ENCODE measurements at places on chromosomes 16 and 17.

DNA sequence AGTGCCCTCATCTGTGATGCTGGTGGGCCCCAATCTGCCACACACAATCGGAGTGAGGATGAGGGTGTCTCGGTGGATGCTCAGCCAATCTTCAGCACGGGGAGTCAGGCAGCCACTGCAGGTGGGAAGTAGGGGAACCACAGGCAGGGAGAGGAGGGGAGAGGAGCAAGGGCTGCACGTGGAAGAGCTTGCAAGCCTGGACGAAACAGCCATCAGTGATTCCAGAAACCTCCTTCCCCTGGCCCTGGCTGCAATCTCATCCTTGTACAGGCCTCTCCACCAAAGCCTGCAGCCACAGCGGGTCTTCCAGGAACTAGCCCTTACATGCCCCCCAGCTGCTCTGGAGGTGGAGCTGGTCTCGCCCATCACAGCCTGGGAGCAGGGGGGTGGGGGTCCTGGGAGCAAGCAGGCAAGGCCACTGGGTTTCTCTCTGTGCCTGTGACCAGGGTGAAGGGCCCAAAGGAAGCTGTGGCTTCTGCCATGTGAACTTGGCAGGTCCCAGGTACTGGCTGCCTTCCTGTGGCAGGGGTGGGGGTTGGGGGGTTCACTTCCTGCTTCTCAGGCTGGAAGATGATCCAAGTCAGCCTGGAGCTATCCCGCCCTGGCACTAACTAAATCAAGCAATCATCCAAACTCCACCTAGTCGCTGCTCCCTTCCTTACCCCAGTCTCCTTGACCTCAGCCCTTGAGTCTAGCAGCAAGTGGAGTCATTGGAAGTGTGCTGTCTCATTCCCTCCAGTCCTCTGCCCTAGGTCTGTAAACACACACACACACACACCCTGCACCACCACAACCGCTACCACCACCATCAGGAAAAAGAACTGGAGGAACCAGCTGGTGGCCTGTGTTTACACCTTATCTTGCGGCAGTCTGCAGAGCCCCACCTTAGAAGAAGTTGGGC is 29.4 kb upstream of the MLKL start:
- no peak for DNase-seq

GRCh38 chr17:44892250-44892649 is 7.0 kb downstream of the EFTUD2 start:
- DNase-seq, result no peak

GRCh38 chr16:22312897-22313781 is 15.9 kb downstream of the POLR3E start:
- DNase-seq, result no peak

DNA sequence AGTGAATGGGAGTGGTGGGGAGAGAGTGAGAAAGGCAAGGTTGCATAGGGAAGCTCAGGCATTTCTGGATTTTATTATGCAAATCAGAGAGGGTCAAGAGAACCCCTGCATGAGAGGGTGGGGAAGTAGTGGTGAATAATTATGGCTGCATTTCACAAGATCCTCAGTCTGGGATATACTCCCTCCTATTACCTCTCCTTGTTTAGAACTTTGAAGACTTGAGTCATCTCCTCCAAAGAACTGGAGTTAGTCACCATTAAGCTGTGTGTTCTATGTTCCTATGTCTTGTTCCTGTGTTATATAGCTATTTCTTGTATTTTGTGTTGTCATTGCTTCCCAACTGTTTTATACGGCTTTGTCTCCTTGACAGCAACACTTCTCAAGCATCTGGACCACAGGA is 18.4 kb downstream of the SOX9 start:
- DNase-seq, result no peak

- DNase-seq, result no peak
Observed at GRCh38 chr17:69858460-69858859, 216.6 kb upstream of the KCNJ16 start.

DNA sequence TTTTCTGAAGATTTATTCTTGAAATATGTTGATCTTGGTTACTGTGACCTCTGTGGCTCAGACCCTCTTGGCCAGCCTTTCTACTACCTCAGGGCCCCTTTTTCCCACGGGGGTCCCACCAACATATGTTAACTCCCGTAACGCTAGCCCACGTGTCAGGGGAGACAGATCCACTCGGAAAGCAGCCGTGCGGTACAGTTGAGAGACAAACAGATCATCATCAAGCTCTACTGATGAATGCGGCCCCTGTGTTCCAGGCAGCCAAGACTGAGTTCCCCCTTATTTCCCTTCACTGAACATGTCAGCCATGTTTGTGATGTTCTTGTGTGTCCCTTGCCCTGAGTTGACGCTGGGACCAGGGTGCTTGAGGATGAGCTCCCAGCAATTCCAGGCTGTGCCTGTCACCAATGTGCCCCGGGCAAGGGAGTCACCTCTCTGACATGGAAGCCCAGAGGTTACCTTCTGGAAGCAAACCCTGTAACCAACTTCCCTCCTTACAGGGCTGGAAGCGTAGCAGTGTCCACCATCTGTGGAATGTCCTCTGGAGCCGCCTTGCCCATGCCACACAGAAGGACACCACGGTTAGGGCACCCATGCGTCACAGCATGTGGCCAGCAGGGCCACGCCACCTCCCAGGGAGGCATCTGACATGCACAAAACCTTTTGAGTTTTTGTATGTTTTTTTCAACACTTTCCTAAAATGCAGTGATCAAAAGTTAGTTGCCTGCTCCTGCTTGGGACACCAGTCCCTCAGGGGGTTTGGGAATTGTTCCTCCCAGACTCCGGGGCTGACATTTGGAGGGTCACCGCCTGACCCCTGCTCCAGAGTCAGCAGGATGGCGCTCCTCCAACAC is 193.7 kb upstream of the CHMP6 start:
- DNase-seq, result no peak

GRCh38 chr17:4846635-4847390 is 13.7 kb downstream of the MINK1 start:
- no peak for DNase-seq

DNA sequence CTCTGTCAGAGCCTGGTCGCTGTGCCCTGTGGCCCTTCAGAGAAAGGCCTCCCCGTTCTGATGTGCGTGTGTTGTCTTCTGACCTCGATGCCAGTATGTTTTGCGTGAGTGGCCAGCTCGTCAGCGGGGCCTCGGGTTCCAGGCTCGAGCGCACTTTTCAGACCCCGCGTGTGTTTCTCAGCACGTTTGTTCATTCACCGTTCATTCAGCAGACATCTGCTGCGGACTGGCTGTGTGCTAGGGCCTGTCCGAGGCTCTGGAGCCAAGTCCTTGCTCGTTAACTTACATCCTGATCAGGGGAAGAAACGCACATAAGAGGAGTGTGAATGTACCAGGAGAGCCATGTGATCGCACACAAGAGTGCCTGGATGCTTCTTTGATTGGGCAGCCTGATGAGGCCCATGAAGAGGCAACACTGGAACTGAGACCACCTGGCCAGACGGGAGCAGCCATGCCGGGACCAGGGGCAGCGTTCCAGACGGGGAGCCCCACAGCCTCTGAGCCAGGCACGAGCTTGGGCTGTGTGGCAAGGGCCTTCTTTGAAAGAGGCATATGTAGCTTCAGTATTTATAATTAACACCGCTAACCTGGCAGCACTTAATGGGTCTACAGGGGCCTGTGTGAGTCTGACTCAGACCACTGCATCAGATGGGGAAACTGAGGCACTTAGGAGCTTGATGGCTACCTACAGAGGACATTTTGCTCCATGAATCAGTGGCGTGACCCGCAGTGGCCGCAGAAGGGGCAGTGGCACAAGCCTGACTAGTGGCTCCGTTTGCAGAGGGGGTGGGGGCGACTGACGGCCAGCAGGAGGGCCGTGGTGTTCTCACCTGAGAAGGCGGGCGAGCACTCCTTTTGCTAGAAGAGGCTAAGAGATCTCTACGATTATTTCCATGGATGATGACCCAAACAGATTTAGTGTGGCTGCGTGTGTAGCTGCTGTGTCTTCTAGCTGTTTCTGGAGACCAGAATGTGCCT is 187.9 kb upstream of the CHMP6 start:
- DNase-seq, result no peak

DNA sequence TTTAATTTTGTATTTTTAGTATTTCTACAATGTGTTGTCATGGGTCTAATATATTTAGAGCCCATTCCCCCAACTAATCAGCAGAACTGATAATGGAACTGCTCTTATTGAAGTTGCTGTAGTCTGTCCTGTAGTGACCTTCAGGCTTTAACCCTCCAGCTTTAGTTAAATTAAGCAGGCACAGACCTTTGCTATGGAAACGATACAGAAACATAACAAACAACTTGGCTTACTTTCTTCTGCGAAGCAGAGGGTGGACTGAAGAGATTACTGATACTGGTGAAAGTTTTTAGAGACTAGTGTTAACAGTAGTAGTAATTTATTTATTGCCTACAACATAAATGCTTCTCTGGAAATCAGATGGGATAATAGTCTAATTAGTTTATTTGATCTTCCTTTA is 61.4 kb downstream of the NFATC3 start:
- DNase-seq, result no peak

GRCh38 chr17:8341456-8341855 is 1.8 kb downstream of the ODF4 start:
- DNase-seq, result no peak

DNA sequence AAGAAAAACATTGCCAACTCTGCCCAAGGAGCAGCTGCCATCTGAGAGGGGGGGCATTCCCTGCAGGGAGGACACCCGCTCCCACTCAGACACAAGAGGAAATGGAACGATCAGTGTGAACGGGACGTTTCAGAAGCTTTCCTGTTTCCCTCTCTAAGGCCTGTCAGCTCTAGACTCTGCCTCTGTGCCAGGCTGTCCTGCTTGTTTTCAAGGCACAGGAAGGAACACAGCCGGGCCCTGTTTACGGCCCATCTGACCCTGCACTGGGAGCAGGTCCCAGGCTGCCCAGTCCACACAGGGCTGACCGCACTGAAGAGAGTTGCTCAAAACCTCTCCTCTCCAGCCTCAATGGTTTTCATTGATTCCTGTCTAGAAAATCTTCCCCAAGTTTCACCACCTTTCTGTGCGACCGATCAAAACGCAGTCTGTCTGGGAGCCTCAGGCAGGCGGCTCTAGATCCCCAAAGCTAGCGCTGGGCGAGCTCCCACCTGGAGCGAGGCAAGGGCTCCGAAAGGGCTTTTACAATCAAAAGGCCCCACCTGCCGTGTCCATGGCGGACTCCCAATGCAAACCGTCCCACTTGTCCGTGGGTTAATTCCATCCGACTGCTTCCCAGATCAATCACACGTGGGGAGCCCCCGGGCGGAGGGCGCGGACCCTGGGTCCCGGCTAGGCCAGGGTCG is 1.5 kb downstream of the PIEZO1 start:
- DNase-seq, result no peak

GRCh38 chr17:68705714-68706076 is 104.5 kb upstream of the FAM20A start:
- DNase-seq, result no peak

GRCh38 chr16:84159007-84159406 is 13.9 kb downstream of the DNAAF1 start:
- DNase-seq, result no peak

DNA sequence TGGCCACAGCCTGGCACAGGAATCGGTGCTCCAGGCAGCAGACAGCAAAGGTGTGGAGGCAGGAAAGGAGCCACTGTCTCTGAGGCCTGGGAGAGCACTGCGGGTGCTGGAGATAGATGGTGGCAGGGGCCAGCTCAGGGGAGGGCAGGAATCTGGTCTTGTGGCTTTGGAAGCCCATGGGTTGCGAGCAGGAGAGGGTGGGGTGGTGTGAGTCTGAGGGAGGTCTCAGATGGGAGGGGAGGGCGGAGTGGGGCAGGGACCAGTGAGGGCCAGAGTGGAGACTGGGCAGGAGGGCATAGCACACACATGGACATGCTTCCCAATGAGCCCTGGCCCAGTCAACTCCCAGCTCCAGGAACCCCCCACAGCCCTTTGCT is 70.1 kb downstream of the SREBF1 start:
- no peak for DNase-seq

- DNase-seq, result no peak
Observed at GRCh38 chr16:2898831-2899563, 12.7 kb upstream of the FLYWCH1 start.

GRCh38 chr16:89489040-89489897 is 1.1 kb downstream of the ANKRD11 start:
- peak; percentile 76 for DNase-seq

DNA sequence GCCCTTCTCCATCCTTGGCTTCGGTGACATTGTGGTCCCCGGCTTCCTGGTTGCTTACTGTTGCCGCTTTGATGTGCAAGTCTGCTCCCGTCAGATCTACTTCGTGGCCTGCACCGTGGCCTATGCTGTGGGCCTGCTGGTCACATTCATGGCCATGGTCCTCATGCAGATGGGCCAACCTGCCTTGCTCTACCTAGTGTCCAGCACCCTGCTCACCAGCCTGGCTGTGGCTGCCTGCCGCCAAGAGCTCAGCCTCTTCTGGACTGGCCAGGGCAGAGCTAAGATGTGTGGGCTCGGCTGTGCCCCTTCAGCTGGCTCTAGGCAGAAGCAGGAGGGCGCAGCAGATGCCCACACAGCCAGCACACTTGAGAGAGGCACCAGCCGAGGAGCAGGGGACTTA is 1.5 kb downstream of the SPPL2C start:
- no peak for DNase-seq

DNA sequence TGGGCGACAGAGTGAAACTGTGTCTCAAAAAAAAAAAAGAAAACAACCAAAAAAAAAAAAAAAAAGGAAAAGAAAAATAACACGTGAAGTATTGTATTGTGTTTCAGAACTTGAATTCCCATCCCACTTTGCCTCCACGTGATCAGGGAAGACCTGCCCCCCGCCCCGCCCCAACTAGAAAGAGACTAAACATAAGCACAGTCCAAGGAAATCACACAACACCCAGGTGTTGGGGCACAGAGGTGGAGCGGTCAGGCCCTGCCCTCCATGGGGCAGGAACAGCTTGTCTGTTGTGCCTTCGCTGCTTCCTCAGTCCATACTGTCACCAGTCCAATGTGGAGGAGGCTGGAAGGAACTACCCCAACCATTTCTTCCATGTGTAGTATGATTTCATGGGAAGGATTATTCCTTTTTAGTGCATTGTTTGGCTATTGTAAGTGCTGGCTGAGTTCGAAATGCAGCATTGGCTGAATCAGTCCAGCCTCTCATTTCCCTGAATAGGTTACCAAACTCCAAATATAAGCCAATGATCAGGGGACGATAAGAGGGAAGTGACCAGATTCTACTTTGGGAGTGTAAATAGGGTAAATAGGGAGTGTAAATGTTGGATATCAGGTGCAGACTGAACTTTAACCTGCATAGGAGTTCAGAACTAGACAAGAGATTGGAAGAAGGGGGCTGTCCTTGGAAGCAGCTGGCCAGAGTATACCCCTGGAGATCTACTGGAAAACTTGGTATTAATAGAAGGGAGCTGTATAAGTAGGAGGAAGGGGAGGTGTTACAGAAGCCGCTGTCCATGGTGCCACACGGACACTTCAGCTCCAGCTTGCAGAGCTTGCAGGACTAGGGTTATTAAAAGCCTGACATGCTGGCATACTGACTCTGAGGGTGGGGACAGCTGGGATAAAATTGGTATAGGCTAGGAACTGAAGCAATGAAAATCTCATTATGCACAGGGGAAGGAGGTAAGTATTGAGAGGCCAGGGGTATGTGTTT is 50.7 kb downstream of the TANGO6 start:
- no peak for DNase-seq

Data from stimulated activated CD4-positive, alpha-beta T cell treated with anti-CD3 and anti-CD28 coated beads, Interleukin-12 subunit alpha, Interleukin-12 subunit beta, amount 100 ng/mL, for 4 hours (primary cell).